Umbilical cord (tissue), 2 donors: ENCODE measurements at places on chromosomes 3 and 15. TPM values are rescaled to one million over a fixed set of nuclear protein-coding genes. Genes with fewer than 3 reads are reported as not detected.

RSL24D1 gene
- total RNA-seq, result 134 TPM

RLBP1 gene
- total RNA-seq, result not detected

LCMT2 gene
- 16.1 TPM for total RNA-seq

TERB2 gene
- 2.6 TPM for total RNA-seq

IL1RAP gene
- 107 TPM for total RNA-seq

DUOXA2 gene
- 3.9 TPM for total RNA-seq

CPNE9 gene
- not detected for total RNA-seq

GMPPB gene
- 20.9 TPM for total RNA-seq

DAZL gene
- total RNA-seq, result 2.9 TPM

GNAT1 gene
- not detected for total RNA-seq

IL17RE gene
- total RNA-seq, result 0.72 TPM

VILL gene
- 19.5 TPM for total RNA-seq

P2RY14 gene
- total RNA-seq, result 8.9 TPM
